Uterus (tissue), 4 donors: ENCODE measurements at places on chromosomes 12 and 14. TPM values are rescaled to one million over a fixed set of nuclear protein-coding genes. Genes with fewer than 3 reads are reported as not detected.
A peak's percentile ranks its signal among the peaks of the same experiment; 100 is the strongest.

Gene LMNTD1
- 6.6 TPM for total RNA-seq

Gene TAS2R50
- 20.0 TPM for total RNA-seq

Gene SLC5A8
- total RNA-seq, result not detected

DNA sequence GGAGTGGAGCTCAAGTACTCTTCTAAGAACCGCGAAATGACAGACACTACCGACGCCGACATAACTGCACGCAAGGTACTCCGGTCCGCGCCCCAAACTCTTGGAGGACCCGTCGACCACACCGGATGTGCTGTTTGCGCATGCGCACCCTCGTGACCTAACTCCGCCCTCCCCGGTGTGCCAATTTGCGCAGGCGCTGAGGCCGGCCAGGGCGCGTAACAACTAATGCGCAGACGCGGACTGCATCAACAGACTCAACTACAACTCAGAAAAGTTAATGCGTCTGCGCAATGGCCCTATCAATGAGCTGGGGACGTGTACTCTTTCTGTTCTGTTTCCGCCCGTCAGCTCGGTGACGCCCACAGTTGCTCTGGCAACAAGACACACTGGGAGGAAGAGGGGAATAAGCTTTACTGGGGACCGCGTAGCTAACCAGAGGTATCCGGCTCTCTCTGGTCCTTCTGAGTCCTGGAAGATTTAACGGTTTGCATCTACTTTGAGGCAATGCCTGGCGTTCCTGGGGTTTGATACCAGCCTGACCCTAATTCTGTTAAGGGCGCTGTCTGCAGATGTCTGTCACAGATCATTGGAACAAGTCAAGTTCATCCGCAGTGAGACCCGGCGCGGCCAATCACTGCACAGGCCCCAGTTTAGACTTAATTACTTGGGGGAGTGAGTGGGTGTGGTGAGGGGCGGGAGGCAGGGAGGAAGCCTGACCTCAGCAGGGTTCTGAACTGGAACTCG lies at the start of gene DAD1:
TSS of gene DAD1 (minus strand) at position 129 of the 744 bp plus-strand sequence. CDS start at position 62, 67 bp downstream.
- H3K4me1 ChIP-seq, result peaks cover 4% of the 10 kb centered on the region
- H3K27me3 ChIP-seq, result no peaks in the 10 kb centered on the region
- DNase-seq, result peak; percentile 99
- peak within 1 kb of the TSS; percentile 96 for H3K4me3 ChIP-seq

GRCh38 chr12:104312654-104313053 lies 9.1 kb downstream of the EID3 start:
- no peak for DNase-seq
- H3K36me3 ChIP-seq, result no peaks in the 10 kb centered on the region
- H3K4me1 ChIP-seq, result no peaks in the 10 kb centered on the region

GRCh38 chr12:65039301-65039700 lies 81.8 kb downstream of the WIF1 start:
- no peaks in the 10 kb centered on the region for H3K36me3 ChIP-seq
- H3K27ac ChIP-seq, result no peak overlapping the region
- H3K27me3 ChIP-seq, result no peaks in the 10 kb centered on the region

DNA sequence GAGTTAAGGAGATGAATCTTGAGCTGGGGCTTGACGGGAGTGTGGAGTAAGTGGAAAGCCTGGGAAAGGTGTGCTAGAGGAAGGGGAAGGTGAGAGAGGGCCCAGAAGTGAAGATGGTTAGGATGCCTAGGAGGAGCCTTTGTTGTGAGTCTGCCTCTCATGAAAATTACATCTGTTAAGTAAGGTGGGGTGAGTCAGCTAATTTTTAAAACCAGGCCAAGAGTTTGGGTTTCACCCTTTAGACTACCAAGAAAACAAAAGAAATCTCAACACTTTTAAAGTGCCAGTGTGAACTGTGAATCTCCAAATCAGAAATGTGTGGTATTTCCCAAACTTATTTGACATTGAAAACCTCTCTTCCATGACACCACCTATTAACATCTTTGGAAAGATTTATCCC lies 185.2 kb downstream of the CRADD start:
- no peak overlapping the region for H3K27ac ChIP-seq
- DNase-seq, result no peak
- no peak overlapping the region for H3K4me3 ChIP-seq
- no peaks in the 10 kb centered on the region for H3K36me3 ChIP-seq

DNA sequence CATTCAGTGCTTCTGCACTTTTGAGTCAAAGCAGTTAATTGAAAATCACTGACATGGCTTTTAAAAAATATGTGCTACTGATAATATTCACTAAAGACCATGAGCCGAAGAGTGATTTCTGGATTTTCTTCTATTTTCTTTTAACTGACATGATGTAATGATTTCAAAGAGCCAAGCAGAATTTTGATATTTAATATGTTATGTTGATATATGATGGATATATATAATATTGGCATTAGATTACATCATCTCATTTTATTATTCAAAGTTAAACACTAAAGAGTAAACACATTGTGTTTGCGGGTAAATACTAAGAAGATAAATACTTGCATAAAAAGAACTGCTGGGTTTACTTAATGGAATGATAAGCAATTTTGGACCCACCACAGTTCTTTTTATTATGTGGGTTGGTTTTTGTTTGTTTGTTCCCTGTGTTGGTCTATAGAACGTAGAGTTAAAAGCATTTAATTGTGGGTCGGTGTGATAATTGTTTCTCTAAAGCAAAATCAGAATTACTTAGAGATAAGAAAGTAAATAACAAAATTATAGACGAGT lies 692 bp downstream of the SPIC start:
- H3K4me3 ChIP-seq, result no peak overlapping the region
- no peaks in the 10 kb centered on the region for H3K36me3 ChIP-seq
- H3K27ac ChIP-seq, result no peak overlapping the region
- no peak for DNase-seq

DNA sequence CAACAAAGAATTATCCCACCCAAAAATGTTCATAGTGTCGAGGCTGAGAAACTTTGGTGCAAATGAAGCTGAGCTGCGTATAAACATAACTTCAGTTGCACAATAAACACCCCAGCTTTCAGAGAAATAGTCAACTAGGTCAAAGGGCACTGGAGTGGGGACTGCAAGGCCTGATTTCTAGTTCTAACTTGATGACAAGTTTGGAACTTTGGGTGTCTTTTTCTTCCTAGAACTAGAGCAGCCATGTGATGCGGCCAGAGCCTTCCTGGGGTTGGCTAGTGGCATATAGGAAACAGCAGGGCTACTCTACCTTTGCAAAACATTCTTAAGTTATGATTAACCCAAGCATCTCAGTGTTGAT lies 298.4 kb upstream of the AMIGO2 start:
- no peaks in the 10 kb centered on the region for H3K27me3 ChIP-seq
- DNase-seq, result no peak
- H3K36me3 ChIP-seq, result no peaks in the 10 kb centered on the region

GRCh38 chr14:34853041-34853440 lies 22.1 kb downstream of the BAZ1A start:
- H3K27me3 ChIP-seq, result no peaks in the 10 kb centered on the region
- H3K4me3 ChIP-seq, result no peak overlapping the region
- H3K36me3 ChIP-seq, result no peaks in the 10 kb centered on the region
- H3K27ac ChIP-seq, result no peak overlapping the region
- H3K4me1 ChIP-seq, result no peaks in the 10 kb centered on the region

DNA sequence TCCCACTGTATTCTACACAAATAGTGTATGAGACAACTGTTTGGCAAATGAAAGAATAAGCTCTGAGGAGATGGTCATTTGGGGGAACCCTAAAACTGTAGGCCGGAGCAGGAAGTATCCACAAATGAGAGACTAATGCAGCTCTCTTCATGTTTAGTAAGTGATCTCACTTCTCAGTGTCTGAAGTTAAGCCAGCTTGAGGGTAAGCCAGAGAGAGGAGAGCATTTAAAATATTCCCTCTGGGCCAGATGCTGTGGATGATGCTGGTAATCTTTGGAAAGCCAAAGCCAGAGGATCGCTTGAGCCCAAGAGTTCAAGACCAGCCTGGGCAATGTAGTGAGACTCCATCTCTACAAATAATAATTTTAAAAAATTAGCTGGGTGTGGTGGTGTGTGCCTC lies 130.6 kb upstream of the SINHCAF start:
- no peak for DNase-seq
- H3K4me3 ChIP-seq, result no peak overlapping the region
- no peaks in the 10 kb centered on the region for H3K36me3 ChIP-seq
- H3K27ac ChIP-seq, result no peak overlapping the region
- H3K4me1 ChIP-seq, result no peaks in the 10 kb centered on the region
- H3K27me3 ChIP-seq, result no peaks in the 10 kb centered on the region

DNA sequence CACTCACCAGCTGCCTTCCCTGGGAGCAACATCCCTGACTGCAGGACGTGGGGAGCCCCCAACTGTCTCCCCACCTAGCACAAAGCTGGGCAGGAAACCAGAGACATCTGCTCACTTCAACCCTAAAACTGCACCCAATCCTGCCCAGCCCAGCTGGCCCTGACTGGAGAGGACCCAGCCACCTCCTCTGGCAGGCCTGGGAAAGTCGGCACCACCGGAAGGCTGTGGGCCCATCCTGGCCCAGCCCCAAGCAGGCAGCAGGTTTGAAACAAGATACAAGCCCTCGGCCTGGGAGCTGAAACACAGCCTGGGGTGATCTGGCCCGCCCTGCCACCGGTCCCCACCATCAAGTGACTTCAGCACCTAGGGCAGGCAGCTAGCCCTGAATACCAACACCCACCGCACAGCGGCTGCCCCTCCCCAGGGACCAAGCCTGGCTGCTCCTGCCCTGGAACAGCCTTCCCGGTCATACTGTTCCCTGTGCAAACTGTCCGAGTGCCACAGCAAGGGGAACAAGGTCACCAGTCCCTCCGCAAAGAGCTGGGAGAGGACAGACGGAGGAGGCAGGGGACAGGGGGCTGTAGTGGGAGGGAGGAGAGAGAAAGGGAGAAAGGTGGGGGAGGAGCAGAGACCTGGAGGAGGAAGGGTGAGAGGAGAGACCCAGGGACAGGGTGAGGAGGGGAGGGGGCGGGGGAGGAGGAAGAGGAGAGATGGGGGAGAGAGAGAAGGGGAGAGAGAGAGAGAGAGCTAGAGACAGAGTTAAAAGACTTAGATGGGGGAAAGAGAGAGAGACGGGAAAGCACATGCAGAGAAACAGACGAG lies 115.7 kb downstream of the RFLNA start:
- no peak overlapping the region for H3K4me3 ChIP-seq
- no peak for DNase-seq
- no peaks in the 10 kb centered on the region for H3K36me3 ChIP-seq
- H3K27ac ChIP-seq, result peak overlapping the region; percentile 89

GRCh38 chr12:6039894-6040601 lies 84.4 kb downstream of the VWF start:
- H3K4me1 ChIP-seq, result no peaks in the 10 kb centered on the region
- no peak overlapping the region for H3K27ac ChIP-seq
- H3K4me3 ChIP-seq, result no peak overlapping the region
- no peaks in the 10 kb centered on the region for H3K36me3 ChIP-seq
- peak; percentile 53 for DNase-seq
